ENCODE measurements at places on chromosomes 1 and 21. TPM values are rescaled to one million over a fixed set of nuclear protein-coding genes. Genes with fewer than 3 reads are reported as not detected.
A peak's percentile ranks its signal among the peaks of the same experiment; 100 is the strongest.

SDC3 gene
- total RNA-seq: 42.9 TPM

DNA sequence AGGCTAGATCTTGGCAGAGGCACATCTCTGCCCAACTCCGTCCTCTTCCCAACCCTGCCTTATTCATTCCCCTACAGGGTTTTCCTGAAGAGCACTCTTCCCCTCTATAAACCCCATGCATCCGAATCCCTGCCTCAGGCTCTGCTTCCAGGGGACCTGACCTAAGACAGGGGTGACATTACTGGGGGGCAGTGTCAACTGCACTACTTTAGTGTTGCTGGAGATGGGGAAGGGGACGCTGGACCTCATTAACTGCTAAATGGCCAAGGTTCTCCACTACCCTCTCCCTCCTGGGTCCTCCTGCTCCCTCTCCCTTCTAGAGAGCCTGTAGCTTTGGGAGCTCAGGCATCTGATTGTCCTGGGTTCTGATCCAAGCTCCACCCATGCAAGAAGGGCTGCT is 126.2 kb downstream of the GRIK3 start:
- no peak for DNase-seq

DNA sequence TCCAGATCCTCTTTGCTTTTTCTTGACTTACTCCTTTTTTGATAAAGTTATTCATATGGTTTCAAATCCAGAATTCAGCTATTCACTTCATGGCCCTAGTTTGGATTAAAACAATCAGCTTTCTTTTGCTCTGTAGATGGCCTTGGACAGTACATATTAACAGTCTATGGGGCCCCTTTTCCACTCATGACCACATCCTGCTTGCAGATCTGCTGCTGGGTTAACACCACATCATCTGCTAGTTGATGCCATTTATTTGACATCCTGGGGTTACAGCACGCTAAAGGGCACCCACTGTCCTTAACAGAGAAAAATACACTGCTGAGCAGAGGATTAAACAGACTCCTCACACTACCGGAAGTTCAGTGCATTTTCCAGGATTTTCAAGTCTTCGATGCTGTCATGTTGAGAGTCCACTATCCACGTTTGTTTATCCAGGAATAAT is 941 bp upstream of the IFI16 start:
- DNase-seq: peak; percentile 20

HMGCS2 gene
- not detected for total RNA-seq

SLC30A7 gene
- total RNA-seq: 22.0 TPM

- DNase-seq: no peak
These were observed 51.7 kb upstream of the EDEM3 start for GRCh38 chr1:184806296-184806721.

GRCh38 chr1:17039522-17039921 is 14.3 kb downstream of the SDHB start:
- DNase-seq: no peak

DNA sequence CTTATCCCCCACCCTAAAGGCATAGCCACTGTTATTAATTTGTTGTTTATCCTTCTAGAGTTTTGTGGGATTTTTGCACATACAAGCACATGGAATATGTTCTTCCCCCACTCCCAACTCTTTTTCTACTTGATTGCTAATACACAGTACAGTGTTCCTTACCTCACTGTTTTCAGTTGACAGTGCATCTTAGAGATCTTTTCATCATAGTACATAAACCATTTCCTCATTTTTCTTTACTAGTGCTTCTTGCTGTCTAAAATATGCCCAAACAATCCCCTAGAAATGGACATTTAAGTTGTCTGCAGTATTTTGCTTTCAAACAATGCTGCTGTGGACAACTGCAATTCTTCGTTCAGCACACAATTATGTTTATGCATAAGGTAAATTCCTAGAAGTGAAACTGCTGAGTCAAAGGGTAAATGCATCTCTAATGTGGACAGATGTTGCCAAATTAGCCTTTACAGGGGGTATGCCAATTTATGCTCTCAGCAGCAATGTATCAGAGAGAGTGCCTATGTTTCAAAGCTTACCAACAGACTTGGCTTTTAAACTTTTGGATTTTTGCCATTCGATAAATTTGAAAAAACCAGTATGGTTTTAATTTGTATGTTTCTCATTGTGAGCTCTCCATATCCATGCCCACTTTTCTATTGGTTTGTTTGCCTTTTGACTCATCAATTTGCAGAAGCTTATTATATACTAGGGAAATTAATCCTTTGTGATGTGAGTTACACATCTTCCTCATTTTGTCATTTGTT is 132.6 kb downstream of the MRPS6 start:
- DNase-seq: no peak

- peak; percentile 97 for DNase-seq
These were observed 36.6 kb downstream of the PLXNA2 start for GRCh38 chr1:208207388-208208131.

CFAP298 gene
- total RNA-seq: 20.0 TPM

SIM2 gene
- total RNA-seq: not detected

DCST2 gene
- total RNA-seq: 0.20 TPM

SPSB1 gene
- 21.6 TPM for total RNA-seq

DNA sequence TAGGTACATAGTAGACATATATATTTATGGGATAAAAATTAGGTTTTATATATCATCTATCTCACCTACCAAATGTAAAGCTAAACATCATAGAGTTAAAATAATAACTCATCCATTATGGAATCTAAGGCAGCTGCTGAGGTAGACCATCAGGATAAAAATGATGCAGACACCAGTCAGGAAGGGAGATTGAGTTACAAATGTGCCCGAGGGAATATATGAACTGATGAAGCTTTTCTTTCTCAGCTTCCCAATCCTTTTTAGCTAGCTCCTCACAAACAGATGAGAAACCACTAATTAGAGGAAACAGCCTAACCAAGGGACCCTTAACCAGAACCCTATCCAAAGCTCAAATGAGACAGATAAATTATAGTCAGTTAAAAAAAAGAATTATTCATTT is 20.9 kb downstream of the TTLL7 start:
- no peak for DNase-seq

DNA sequence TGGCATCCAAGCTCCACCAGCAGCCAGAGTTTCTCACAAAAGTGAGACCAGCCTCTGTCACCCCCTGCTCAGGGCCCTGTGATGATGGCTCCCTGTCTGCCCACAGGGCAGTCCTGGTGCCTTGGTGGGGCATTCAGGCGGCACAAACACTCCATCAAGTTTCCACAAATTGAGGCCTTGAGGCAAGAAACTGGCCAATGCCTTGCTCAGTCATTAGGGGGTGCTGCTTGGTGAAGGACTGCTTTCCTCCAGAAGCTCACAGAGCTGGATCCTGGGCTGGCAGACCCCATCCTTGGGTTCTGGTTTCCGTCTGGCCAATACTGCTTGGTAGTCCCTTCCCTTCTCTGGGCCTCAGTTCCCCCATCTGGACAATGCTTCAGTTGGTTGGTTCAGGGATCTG is 12.5 kb upstream of the AHDC1 start:
- no peak for DNase-seq

DNA sequence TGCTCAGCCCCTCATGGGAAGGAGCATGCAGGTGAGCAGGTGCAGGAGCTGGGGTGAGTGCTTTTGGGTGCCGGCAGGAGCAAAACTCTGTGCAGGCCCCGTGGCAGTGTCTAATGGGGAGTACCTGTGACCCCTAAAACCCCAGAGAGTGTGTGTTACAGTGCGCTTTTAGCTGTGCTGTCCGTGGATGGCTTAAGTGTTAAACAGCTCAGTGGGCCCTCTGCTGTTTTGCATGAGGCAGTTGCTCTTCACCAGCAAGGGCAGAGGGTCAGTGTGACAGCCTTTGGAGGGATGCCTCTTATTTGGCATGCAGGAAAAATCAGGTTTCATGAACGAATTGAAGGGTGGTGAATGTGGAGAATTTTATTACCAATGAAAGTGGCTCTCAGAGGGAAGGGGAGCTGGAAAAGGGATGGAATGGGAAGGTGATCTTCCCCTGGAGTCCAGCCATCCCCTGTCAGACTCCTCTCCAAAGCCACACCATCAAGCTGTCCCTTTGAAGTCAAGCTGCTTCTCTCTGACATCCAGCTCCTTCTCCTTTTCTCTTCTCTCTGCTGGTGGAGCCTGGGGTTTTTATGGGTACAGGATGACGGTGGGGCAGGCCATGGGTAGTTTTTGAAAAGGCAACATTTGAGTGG is 17.0 kb upstream of the ALG14 start:
- DNase-seq: no peak

- DNase-seq: no peak
These were observed 5.0 kb upstream of the BCAR3 start for GRCh38 chr1:93686504-93687250.

GJB4 gene
- total RNA-seq: not detected

DNA sequence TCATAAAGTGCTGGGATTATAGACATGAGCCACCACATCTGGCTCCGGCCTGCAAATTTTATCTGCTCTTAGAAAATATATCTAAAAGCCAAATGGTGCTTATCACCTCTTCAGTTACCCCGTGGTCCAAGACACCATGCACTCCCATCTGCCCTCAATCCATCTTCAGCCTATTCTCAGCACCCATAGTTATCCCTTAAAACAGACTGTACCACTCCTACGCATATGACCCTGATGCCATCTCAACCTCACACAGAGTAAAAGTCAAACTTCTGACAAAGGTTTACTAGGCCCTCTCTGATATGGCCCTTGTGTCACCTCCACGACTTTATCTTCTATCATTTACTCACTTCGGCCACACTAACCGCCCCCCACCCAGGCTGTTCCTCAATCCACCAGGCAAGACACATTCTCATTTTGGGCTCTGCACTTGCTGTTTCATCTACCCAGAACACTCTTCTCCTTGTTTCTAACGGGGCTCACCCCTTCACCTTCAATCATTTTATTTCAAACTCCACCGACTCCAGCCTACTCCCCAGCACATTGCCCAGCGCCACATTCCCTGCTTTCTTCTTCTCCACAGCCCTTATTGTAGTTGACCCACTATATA is 33.0 kb downstream of the USP48 start:
- no peak for DNase-seq

- peak; percentile 87 for DNase-seq
These were observed 66.8 kb upstream of the BCL10 start for GRCh38 chr1:85343213-85343611.

DNA sequence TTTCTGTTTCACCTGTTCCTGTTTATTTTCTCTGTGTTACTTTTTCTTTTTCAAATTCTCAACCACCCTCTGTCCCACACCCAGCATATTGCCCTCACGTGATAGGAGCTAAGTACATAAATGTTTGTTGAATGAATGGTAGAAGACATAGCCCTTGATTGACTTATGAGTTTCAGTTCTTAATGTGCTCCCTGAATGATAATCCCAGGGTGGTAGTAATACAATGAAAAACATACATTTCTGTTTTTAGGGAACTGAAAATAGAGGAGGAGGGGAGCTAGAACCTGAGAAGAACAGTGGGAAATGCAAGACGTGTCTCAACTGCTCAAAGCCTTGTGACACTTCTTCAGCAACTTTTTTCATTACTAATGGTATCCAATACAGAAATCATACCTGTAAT is 147.1 kb downstream of the SPATA46 start:
- DNase-seq: no peak

DNA sequence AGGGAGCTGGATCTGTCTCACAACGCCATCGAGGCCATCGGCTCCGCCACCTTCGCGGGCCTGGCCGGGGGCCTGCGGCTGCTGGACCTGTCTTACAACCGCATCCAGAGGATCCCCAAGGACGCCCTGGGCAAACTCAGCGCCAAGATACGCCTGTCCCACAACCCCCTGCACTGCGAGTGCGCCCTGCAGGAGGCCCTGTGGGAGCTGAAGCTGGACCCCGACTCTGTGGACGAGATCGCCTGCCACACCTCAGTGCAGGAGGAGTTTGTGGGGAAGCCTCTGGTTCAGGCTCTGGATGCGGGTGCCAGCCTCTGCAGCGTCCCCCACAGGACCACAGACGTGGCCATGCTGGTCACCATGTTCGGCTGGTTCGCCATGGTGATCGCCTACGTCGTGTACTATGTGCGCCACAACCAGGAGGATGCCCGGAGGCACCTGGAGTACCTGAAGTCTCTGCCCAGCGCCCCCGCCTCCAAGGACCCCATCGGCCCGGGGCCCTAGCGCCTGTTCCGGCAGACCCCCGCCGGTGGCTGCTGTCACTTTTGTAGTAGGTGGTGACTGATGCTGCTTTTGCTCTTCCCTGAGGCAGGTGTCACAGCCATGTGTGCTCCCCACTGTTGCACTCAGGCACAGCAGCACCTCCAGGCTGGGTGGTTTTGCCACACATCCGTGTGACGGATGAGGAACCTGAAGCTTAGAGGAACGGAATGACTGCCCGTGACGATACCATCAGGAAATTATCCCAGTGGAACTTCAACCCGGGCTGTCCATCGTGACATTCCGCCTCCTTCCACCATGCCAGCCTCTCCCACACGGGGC is 1.8 kb downstream of the LRRC3 start:
- DNase-seq: no peak

DNA sequence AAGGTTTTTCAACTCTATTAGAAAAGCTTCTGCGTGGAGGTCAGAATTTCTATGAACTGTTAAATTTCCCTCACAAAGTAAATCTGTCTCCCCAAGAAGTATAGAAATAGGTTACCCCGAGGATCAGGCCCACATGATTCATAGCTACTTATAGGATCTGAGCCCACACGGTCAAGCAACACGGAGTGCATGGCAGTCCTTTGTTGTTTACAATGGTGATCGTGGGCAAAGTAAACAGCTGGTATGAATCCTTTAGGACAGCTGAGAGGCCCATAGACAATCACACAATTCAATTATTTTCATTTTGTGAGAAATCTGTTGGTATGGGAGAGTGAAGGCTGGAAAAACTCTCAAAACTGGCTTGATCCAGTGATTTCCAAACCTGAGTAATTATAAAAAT is 58.9 kb upstream of the RCOR3 start:
- DNase-seq: no peak

MEX3A gene
- total RNA-seq: 3.4 TPM

GRCh38 chr1:97143236-97143882 is 421.8 kb downstream of the PTBP2 start:
- peak; percentile 39 for DNase-seq

DNA sequence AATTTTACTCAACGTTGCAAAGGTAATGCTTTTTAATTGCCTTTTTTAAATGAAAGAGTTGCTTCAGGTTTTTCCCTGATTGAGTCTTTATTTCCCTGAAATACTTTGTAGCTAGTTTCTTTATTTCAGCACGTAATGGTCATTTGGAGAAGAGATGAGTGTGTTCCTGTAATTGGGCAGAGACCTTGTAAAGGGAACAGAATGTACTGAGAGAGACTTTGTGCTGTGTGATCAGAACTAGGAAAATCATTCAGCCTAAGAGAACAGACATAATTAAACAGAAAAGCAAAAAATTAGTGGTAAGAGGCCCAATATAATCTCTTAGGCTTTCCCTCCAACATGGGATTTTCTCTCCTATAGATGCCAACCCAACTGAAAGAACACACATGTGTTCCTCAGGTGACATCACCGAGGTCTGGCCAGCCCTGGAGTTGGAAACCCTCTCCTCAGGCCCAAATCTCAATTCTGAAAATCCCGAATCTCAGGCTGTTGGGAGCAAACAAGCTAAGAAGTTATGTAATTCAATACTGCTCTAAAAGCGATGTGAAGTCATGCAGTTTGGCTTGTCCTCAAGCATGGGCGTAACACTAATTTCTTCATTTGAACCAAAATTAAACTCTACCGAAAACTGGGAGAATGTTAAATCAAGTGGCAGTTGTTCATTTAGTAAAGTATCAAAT is 102.0 kb downstream of the TGFB2 start:
- DNase-seq: no peak

- no peak for DNase-seq
These were observed 2.1 kb downstream of the CAPZB start for GRCh38 chr1:19483261-19483660.

GRCh38 chr1:187921426-187921825 is 1092.7 kb downstream of the PLA2G4A start:
- no peak for DNase-seq

CNR2 gene
- total RNA-seq: not detected

- DNase-seq: no peak
These were observed 16.9 kb downstream of the RGS1 start for GRCh38 chr1:192592517-192592916.
